Stomach (tissue), 19 donors: ENCODE measurements at places on chromosomes 2 and 18.

GRCh38 chr2:12686708-12687283 is 29.9 kb upstream of the TRIB2 start:
- DNase-seq, result no peak

- no peak for DNase-seq
Observed at GRCh38 chr2:19746137-19746600, 155.6 kb downstream of the TTC32 start.

GRCh38 chr2:187922846-187923245 is 368.6 kb upstream of the TFPI start:
- DNase-seq, result no peak

GRCh38 chr18:26700728-26701127 is 152.4 kb upstream of the KCTD1 start:
- DNase-seq, result no peak

DNA sequence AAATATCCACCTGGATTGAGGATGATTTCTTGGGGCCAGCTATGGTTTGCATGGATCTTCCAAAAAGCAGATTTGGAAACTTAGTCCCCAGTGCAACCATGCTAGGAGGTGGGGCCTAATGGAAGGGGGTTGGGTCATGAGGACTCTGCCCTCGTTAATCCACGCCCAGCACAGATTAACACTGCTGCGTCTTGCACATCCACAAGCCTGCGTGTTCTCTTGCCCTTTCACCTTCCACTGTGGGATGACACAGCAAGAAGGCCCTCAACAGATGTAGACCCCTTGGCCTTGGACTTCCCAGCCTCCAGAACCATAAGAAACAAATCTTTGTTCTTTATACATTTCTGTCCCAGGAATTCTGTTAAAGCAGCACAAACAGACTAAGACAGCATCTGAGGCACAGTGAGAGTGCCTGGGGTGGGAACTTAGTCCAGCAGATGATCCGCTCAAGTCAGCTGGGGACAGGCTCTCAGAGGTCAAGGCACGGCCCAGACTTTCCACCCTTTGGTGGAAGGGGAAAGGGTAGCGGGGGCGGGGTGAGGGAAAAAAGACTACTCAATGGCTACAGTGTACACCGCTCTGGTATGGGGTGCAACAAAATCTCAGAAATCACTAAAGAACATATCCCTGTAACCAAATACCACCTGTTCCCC is 2.4 kb downstream of the RAB17 start:
- DNase-seq, result no peak

DNA sequence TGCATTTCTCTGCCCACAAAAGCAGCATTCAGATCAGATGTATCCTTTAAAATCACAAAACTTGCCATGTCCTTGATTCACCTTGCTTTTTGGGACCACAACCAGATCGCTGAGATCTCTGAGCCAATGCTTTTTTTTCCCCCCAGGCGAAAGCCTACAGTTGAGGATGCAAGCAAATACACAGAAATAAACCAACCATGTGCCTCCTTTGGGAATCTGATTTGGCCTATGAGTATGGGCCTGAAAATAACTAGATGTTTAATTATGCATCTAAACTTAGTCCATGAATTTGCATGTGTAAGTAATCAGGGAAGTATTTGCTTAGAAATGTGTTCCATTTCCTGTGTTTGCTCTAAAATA is 49.7 kb upstream of the CDC42EP3 start:
- DNase-seq, result no peak

DNA sequence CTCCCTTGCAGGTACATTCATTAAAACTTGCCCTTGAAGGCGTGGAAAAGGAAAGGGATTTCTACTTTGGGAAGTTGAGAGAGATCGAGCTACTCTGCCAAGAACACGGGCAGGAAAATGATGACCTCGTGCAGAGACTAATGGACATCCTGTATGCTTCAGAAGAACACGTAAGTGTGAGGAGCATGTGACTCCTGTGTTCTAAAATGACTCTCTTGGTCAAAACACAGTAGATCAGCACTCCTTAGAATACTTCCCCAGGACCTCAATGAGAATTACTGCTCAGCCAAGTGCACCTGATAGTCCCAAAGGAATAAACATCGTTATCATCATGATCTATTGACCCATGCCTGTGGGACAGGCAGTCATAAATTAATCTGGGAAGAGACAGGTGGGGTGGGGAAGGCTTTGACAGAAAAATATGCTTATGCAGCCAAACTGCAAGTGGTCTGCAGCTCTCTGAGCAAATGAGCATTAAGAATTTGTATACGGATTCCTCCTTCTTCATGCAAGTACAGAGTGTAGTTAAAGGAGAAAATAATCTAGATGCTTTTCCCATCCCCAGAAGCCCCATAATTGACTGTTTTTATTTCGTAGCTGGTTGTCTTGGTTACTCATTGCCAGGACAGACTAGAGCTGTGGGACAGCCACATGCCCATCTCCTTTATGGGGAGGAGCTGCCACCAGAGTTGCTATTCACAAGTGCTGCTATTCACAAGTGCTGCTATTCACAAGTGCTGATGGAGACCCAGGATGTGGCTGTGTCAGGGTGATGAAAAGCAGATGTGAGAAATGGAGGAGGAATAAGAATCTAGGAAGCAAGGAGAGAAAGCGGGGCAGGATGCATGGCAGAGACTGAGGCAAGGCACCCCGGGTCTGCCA is 91.0 kb downstream of the MAPRE2 start:
- DNase-seq, result peak; percentile 49

GRCh38 chr2:214469728-214470127 is 58.9 kb downstream of the VWC2L start:
- no peak for DNase-seq

GRCh38 chr18:58051765-58052460 is 7.9 kb downstream of the NEDD4L start:
- DNase-seq, result no peak

DNA sequence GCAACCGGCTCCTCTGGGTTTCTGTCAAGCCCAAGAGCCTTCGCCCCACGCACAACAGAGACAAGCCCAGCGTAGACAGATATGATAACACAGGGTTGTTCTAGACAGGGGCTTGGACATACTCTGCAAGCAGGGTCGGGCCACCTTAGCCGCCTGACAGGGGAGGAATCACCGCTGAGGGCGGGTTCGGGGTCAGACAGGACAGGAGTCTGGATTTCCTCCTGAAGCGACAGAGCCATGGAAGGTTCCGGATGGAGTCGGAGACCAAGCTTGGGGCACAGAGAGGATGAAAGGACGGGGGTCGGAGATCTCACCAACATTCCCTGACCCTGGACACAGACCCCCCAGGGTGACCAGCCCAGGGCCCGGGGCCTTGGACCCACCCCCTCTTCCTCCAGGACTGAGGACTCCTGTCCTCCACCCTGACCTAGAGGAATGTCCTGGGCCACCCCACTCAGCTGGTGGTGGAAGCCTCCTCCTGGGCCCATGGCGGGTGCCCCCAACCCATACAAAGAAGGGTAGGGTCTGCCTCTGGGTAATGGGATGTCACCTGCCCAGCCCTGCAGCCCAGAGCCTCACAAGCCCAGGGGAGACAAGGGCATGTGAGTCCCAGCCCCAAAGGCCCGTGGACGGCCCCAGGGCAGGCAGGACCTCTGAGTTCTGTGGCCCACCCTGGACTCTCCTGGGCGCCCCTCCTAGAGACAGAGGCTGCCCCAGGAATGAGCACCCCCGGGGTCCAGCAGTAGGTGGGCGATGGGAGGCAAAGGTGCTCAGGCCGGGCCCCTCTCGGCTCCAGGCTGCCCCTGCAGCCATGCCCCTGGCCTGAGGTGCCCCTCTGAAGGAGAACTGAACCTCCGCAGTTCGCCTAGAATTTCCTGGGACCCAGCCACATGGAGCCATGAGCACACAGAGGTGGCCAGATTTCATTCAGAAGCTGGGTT is 44.1 kb upstream of the GPC1 start:
- DNase-seq, result no peak

- DNase-seq, result peak; percentile 38
Observed at GRCh38 chr18:75727456-75727855, 300.0 kb upstream of the SMIM21 start.

DNA sequence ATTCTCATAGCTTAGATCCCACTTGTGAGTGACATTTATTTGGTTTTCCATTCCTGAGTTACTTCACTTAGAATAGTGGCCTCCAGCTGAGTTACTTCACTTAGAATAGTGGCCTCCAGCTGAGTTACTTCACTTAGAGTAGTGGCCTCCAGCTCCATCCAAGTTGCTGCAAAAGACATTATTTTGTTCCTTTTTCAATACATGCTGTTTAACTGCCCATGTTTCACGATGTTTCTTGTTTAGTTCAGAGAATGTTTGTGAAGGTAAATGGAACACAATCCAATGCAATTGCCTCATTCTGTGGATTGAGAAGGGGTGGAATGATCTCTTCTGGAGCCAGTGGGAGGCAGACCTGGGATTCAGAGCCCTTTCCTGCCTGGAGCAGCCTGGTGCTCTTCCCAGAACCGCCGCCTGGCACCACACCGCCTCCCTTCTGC is 273.5 kb upstream of the ATP5MC3 start:
- no peak for DNase-seq

GRCh38 chr2:54787270-54787669 is 63.8 kb downstream of the EML6 start:
- DNase-seq, result no peak

- DNase-seq, result no peak
Observed at GRCh38 chr18:68944330-68944729, 146.4 kb downstream of the CCDC102B start.

DNA sequence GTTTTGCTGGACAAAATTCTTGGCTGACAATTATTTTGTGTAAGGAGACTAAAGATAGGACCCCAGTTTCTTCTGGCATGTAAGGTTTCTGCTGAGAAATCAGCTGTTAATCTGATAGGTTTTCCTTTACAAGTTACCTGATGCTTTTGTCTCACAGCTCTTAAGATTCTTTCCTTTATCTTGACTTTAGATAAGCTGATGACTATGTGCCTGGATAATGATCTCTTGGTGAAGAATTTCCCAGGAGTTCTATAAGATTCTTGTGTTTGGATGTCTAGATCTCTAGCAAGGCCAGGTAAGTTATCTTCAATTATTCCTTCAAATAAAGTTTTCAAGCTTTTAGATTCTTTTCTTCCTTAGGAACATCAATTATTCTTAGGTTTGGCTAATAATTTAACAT is 534.8 kb upstream of the LRRTM4 start:
- DNase-seq, result no peak

GRCh38 chr2:230537531-230537976 is 121.6 kb downstream of the SP100 start:
- no peak for DNase-seq

DNA sequence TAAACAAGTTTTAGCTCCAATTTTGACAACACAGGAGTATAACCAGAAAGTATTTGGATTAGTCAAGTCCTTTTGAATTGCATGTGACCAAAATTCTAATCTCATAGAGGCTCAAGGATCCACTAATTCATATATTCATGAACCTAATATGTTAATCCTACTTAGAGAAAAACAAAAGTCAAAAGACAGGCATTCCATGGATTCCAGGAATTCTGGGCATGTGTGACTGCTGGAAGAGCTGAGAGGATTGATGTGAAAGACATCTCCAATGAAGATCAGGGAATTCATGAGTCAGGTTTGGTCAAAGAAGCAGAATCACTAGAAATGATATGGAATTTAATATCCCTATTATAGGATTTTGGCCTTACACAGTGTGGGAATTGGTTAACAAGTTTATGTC is 1494.6 kb upstream of the DDX18 start:
- no peak for DNase-seq

DNA sequence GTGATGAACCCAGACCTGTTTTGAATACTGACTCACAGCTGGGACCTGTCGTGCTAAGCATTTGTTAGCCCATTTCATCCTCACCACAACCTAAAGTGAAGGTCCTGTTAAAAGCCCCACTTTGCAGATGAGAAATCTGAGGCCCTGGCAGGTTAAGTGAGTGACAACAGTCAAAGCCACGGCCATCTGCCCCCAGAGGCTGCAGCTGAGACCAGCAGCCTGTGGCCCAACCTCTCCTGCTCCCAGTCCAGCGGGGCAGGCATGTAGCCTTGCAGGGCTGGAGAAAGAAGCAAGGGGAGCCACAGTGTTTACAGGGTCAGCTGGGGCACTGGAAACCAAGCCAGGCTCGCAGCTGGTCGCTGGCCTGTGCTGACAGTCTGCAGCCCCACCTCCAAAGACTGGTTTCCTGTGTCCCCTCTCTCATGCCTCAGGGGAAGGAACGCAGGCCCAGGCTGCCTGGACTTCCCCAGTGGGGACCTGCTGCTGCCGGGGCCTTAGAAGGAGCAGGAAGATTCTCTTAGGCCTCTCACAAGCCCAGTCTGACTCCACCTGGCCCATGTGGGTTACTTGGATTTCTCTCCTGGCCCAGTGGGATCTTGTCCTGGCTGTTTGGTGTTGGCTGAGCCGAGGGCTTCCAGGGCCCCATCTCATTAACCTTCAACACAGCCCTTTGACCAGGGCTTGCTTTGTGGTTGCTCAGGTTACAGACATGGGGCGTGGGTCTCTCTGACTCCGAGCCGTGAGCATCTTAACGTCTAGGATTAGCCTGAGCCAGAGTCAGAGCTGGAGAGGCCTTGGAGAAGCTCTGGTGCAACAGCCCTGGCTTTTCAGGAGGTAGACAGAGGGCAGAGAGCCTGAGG is 1.7 kb downstream of the INPP5D start:
- DNase-seq, result peak; percentile 70

- no peak for DNase-seq
Observed at GRCh38 chr2:209988010-209988409, 14.4 kb upstream of the RPE start.

- DNase-seq, result no peak
Observed at GRCh38 chr2:40113997-40114396, 334.9 kb upstream of the THUMPD2 start.

- DNase-seq, result no peak
Observed at GRCh38 chr18:61398961-61399705, 65.9 kb downstream of the CDH20 start.

DNA sequence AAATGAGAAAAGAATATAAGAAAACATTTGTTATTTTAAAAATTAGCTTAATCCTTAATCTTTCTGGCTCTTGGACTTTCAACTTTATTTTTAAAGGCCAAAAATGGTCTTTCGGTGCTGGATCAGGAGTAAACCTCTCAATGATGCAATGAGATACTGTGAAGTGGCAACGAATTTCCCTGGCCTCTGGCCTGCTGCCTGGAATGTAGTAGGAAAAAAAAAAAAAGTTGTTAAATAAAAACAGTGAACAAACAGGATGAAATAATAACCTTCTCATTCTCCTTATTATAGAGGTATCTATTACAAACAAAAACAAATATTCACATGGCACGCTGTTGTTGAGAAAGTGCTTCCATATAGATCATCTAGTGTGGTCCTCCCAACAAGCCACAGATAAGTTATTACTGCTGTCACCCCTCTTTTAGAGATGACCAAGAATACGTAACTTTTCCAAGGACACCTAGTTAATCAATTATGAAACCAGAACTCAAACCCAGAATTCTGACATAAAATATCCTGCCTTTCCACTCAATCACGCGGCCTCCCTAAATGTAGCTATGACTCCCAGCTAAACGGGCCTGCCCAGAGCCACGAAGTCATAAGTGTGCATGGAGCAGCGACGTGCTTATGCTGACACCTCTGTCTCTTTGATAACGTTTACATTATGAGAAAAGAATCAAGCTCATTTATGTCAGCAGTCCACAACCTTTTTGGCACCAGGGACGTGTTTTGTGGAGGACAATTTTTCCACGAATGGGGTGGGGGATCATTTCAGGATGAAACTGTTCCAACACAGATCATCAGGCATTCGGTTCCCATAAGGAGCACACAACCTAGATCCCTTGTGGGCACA is 170.9 kb downstream of the BCL2 start:
- DNase-seq, result peak; percentile 51
